Astrocyte of the hippocampus (primary cell): ENCODE measurements at places on chromosomes 13 and 19.

DNA sequence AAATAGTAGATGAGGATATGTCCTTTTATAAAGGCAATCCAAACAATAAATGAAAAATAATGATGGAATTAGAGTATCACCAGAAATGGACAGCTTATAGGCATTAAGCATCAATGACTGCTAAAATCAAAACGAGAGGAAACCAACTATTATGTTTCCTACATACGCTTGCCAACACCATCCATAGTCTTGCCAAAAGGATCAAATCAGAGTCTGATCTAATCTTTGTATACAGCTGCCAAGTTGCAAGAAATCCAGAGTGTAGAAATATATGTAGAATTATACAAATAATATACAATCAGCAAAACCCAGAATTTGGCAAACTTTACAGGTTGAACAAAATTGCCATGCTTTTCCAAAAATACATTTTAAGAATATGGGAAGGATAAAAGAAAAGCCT is 1661.6 kb downstream of the SLITRK1 start:
- no peak for DNase-seq

DNA sequence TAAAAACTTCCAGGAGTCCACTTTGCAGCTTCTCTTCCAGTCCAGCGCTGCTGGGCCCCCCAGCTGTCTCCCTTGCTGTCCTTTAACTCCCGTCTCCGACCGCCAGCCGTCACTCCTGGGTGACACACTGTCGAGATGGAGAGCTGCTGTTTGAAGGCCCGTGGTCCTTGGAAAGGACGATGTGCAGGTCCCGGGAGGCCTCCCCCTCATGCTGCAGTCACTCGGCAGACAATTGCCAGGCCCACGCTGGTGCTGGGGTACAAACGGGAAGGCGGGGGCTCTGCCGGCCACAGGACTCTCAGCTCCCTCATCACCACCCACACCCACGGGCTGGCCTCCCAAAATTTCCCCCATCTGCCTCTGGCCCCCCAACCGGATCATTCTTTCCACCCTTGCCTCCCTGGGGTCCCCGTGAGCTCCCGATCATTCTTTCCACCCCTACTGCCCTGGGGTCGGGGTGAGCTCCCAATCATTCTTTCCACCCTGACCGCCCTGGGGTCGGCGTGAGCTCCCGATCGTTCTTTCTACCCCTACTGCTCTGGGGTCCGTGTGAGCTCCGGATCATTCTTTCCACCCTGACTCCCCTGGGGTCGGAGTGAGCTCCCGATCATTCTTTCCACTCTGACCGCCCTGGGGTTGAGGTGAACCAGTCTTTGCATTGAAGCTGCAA is 16.0 kb upstream of the ZNF554 start:
- DNase-seq: no peak

DNA sequence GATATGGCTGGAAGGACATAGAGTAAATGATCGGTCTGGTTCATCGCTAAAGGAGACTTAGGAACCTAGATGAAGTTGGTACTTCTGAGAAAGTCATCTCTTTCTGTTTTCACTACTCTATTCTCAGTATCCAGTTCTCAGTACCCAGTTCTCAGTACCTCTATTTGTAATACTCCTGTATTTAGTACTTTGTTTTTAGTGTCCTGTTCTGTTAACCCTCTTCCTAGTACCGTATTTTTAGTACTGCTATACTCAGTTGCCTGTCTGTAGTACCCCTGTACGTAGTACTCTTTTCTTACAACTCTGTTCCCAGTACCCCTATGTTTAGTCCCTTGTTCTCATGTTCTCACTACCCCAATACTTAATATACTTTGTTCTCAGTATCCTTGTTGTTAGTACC is 1.2 kb downstream of the RFXAP start:
- no peak for DNase-seq

DNA sequence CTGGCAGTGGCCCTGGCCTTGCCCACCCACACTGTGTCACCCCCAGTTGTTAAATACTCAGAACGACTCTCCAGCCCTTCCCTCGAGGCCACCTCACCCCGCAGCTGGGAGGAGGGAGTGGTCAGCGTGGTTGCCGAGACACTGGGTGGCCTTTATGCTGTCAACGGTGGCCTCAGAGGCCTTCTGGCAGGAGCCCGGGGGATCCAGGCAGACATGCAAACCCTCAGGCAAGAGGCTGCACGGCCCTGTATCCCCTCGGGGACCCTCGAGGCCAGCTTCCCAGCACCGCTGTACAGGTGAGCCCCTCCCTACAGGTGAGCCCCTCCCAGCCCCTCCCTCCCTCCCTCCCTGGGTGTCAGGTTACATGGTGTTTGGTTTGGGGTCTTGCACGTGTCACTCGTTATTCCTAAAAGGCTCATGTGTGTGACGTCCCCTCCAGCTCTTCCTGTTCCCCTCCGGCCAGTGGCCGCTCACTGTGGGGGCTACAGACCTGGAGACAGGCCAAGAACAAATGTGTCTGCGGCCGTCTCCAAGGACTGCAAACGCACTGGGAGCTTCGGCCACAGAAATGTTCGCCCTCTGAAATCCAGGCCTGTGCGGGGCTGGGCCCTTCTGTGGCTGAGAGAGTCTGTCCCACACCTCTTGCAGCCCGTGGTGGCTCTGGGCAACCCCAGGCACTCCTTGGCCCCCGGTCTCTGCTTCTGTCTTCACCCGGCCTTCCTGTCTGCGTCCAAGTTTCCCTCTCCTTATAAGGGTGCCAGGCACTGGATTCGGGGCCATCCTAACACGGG is at the start of gene TEKTIP1:
Gene TEKTIP1 (plus strand): TSS at position 210 of the 791 bp plus-strand sequence. CDS start 4 bp downstream, at position 214.
- no peak for DNase-seq

DNA sequence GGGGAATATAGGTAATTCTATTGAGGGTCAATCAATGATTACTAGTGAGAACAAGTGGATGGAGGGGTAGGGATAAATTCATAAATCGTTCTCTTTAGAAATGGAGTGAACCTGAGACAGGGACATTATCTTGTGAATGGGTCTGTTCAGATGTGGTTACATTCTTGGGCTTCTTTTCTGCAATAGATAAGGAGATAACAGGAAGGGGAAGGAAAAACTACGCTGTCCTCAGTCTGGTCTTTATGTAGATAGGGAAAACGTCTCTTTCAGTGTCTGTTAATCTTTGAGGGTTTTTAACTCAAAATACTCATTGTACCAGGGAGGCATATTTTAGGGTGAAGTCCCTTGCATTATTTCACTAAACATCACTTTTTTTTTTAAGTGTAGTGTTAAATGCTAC is 266.7 kb upstream of the MAB21L1 start:
- DNase-seq: no peak

GRCh38 chr13:37775871-37776270 is 93.7 kb downstream of the TRPC4 start:
- DNase-seq: peak; percentile 14

DNA sequence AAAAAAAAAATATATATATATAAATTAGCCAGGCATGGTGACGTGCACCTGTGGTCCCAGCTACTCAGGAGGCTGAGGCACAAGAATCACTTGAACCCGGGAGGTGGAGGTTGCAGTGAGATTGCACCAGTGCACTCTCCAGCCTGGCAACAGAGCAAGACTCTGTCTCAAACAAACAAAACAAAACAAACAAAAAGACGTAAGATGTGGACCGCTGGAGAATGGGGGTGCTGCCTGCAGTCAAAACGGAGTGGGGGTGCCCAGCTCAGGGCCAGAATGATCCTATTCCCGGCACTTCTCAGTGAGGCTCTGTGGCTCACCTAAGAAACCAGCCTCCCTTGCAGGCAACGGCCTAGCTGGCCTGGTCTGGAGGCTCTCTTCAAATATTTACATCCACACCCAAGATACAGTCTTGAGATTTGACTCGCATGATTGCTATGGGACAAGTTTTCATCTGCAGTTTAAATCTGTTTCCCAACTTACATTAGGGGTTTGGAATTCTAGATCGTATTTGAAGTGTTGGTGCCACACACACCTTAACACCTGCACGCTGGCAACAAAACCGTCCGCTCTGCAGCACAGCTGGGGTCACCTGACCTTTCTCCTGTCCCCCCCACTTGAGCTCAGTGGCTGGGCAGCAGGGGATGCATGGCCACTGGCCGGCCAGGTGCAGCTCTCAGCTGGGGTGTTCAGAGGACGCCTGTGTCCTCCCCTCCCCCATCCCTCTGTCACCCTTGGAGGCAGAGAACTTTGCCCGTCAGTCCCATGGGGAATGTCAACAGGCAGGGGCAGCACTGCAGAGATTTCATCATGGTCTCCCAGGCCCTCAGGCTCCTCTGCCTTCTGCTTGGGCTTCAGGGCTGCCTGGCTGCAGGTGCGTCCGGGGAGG is at the start of gene F7:
Gene F7 (plus strand): TSS at position 760 of the 889 bp plus-strand sequence. CDS start 51 bp downstream, at position 811.
- DNase-seq: no peak

- DNase-seq: no peak
Observed at GRCh38 chr19:49579947-49580263, 451 bp downstream of the NOSIP start.

DNA sequence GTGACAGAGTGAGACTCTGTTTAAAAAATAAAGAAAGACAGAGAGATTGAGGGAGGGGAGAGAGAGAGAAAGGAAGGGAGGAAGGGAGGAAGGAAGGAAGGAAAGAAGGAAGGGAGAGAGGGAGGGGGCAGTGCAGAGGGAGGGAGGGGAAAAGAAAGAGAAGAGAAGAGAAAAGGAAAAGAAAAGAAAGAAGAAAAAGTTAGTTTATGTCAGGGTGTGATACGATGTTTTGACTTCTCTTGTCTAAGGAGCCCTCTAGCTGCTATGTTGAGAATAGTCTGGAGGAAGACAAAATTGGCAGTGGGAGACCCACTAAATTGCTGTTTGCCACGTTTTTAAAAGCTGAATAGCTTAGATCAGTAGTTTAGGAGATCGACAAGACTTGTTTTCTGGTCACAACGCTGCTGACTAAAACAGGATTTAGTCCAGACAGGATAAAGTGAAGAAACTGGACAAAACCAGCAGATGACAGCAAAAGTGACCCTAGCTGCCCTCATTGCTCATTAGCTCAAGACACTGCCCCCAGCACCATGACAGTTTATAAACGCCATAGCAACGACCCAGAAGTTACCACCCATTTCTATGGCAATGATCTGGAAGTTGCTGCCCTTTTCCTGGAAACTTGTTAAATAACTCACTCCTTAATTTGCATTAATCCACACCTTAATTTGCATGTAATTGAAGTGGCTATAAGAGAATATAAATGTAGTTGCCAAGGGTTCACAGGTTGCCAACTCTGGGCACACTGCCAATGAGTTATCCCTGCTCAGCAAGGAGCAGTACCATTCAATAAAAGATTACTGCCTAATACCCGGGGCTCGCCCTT is 11.1 kb downstream of the TEX101 start:
- DNase-seq: peak; percentile 71

GRCh38 chr19:18756896-18757295 is 34.2 kb downstream of the COMP start:
- no peak for DNase-seq

DNA sequence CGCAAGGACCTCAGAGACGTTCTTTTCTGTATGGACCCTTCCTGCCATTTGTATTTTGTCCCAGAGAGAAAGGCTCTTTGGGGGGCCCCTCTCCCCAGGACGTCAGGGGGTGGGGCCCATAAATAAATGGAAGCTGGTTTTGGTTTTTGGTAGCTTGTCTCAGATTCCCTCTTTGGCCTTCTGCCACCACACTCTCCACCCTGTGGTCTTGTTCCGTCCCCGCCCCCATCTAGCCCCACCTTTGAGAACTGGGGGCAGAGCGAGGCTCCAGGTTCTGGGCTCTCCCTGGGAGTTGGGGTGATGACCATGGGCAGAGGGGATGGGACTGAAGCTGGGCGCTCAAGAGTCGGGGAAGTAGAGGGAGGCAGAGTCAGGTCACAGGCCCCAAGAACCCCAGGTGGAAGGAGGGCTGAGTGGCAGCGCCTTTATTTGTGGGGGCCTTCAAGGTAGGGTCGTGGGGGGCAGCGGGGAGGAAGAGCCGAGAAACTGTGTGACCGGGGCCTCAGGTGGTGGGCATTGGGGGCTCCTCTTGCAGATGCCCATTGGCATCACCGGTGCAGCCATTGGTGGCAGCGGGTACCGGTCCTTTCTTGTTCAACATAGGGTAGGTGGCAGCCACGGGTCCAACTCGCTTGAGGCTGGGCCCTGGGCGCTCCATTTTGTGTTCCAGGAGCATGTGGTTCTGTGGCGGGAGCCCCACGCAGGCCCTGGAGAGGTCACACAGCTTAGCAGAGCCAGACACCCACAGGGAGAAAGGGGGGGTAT is 3.3 kb downstream of the ISYNA1 start:
- DNase-seq: no peak

- DNase-seq: peak; percentile 18
Observed at GRCh38 chr13:75102001-75102716, 379.8 kb downstream of the TBC1D4 start.

DNA sequence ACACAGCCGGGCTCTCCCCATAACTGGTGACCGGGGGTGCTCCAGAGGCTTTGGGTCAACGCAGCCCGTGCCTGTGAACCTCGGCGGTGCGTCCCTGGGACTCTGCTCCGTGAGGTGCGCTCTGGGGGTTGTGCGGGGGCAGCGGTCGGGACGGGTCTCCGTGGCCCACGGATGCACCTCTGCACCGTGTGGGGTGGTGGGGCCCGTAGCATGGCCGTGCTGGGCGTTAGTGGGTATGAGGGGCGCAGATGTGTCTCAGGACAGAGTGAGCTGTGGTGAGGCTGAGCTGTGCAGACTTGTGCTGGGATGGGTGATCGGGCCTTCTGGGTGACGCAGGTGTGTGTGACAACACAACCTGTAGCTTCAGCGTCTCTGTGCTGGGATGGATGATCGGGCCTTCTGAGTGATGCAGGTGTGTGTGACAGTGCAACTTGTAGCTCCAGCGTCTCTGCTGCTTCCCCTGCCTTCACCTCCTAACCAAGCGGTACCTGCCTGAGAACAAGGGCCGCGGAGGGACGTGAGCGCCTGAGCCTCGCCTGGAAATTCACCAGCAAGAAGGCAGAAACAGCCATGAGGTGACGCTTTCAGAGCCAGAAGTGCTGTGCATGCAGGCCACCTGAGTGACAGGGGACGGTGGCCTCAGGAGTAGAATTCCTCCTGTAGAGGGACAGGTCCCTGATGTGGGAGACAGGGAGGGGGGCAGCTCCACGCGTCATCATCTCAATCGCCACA is 599 bp downstream of the ZNF331 start:
- no peak for DNase-seq

DNA sequence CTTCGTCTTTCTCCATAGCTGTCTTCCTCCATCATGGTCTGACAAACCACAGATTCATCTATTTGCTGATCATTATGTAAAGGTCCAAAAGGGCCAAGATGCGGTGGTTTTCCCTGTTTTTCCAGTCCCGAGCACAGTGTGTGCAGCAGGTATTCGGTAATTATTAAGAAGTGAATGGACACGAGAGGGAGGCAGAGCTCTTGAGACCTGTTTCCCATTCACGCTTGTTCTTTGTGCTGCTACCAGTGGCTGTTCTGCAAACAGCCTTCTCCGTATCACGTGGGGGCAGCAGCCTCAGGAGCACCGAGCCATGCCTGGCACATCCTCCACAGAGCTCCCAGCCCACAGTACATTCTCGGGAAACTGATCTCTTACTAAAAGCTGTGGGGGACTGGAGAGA is 50.3 kb downstream of the CCDC70 start:
- DNase-seq: peak; percentile 44
